Cardiac septum (tissue), 1 donor: ENCODE measurements at places on chromosomes 1 and 21. TPM values are rescaled to one million over a fixed set of nuclear protein-coding genes. Genes with fewer than 3 reads are reported as not detected.

DNA sequence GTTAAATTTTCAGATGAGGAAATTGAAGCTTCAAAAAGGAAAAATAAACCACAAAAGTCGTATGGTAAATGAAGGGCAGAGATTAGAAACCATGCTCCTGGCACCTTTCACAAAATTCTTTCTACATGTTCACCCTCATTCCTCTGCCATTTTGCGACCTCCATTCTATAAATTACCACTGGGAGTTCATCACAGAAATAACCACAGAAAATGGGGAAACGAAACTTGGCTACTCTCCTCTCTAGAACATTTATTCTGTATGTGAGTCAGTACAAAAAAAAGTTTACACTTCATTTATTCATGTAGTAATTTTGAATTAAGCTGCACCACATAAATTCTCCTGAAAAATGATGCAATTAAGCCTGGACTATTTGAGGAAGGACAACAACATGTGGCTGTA, 320.9 kb upstream of the C1orf87 start:
- DNase-seq = no peak

CCDC185 gene
- not detected for total RNA-seq

RNF223 gene
- not detected for total RNA-seq

SH2D1B gene
- total RNA-seq = not detected

- DNase-seq = no peak
Measured at GRCh38 chr1:77686796-77687518, 4.5 kb upstream of the ZZZ3 start.

DNA sequence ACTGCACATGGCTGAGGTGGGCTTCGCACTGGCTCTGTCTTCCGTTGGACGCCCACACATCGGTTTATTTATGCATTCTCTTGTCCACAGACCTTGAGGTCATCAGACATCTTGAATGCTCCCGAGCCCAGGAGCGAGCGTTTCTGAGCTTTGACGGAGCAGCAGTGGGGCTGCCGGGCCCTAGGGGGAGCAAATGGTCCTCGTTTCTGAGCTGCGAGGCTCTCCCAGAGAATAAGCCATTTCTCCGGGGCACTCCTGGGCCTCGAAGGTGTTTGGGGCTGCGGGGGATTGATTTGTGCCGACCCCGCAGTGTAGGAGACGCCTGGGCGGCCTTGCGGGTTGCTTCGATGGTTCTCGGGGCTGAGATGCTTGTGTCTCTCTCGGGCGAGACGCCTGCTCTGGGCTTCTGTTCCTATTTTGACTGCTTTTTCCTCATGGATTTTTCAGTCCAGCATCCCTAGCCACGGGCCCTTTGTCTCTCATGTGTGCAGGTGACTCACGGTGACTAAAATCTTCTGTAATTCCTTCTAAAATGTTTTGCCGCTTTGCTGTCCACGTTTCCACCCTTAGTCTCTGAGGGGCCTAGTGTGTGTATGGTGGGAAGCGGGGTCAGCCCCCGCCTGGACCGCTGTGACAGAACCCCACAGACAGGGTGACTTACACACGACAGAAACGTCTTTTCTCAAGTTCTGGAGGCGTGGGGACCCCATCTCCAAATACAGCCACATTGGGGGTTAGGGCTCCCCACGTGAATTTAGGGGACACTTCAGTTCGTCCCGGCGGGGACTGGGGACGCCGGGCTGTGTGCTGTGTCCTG, 62.1 kb downstream of the FAAP20 start:
- DNase-seq = no peak

DNA sequence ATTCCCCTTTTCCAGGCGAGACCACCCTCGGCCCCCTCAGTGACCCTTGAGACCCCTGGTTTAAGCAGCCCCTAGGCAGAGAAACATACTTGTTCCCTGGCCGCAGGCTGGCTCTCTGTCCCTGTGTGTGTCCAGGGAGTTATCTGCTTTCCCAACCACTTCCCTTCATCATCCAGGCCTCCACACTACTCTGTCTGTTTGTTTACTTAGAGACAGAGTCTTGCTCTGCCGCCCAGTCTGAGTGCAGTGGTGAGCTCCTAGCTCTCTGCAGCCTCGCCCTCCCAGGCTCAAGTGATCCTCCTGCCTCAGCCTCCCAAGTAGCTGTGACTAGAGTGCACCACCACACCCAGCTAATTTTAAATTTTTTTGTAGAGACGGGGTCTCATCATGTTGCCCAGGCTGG, 5.8 kb upstream of the VWA1 start:
- DNase-seq = no peak
